ENCODE measurements at places on chromosomes 1 and 21.

DNA sequence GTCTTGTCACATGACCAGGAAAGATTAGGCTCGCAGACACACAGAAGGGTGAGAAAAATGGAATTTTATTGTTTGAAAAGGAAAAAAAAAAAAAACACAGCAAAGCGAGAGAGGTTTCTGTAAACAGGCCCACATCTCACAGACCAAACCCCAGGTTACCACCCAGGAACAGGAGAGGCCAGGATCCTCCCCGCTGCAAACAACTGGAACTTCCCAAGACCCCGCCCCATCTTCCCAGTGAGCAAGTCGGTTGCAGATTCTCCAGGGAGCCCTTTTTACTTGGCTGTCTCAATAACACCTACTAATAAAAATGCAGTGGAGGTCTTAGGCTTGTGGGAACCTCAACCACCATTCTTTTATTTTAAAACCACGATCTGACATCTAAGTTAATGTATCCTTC is 84.7 kb upstream of the ETS2 start:
- no peak for DNase-seq

DNA sequence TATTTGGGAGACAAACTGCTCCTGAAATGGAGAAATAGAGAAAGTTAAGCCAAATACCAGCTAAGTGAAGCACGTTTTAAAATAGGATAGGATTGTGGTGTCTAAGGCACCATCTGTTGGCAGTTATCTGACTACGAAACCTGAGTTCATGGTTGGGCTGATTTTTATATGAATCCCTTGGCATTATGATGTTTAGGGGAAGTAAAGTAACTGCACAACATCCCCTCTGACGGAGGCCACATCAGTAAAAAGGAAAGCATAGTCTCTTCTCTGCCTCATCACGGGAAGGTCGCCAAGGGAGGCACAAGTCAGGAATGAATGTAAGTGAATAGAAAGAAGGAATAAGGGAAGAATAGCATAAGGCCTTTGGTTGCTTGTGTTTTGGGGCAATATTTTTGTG is 128.0 kb downstream of the PRRX1 start:
- DNase-seq, result no peak

DNA sequence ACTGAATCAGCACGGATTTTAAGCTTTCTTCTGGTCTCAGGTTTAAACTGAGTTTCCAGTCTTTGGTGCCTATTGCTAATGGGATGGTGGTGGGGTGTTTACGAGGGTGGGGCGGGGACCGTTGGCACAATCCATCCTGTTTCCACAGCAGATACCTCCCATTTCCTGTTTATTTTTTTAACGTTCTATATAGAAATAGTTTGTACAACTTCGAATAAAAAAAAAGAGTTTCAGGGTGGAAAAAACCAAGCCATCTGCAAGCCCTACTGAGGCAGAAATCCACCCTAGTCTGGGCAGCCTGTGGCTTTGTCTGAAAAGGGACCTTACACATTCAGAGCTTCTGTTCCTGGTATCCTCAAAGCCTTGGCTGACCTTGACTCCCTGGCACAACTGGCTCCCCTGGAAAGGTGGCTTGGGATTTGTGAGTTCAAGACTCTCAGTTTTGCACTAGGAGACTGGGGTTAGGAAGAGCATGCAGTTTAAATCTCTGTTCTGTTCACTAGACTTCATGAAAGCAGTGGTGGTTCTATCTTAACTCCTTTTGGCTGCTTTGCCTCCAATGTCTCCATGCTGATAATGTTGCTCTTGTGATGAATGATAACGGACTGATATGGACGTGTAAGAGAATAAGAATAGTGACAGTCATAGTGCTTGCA is 46.7 kb downstream of the VANGL2 start:
- no peak for DNase-seq

GRCh38 chr1:161193561-161194235 is 5.2 kb downstream of the ADAMTS4 start:
- no peak for DNase-seq

DNA sequence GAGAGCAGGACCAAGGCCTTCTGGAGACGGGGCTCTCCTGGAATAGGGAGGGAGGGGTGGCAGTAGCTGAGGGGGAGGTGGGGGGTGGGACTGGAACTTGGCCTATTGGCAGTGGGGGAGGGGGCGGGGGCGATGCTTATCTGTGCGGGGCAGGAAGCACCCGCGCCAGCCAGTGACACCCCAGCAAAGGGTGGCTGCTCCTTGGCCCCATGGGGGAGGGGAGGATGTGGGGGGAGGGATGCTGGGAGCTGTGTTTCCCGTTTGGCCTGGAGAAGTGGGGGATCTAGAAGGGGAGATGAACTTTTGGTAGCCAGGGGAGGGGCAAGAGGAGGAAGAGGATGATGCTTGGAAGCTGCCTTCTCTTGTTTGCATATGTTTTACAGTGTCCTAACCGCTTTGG is 11.0 kb downstream of the ZBTB7B start:
- no peak for DNase-seq

- no peak for DNase-seq
These were observed 223.0 kb upstream of the NR5A2 start for GRCh38 chr1:199804526-199804925.

DNA sequence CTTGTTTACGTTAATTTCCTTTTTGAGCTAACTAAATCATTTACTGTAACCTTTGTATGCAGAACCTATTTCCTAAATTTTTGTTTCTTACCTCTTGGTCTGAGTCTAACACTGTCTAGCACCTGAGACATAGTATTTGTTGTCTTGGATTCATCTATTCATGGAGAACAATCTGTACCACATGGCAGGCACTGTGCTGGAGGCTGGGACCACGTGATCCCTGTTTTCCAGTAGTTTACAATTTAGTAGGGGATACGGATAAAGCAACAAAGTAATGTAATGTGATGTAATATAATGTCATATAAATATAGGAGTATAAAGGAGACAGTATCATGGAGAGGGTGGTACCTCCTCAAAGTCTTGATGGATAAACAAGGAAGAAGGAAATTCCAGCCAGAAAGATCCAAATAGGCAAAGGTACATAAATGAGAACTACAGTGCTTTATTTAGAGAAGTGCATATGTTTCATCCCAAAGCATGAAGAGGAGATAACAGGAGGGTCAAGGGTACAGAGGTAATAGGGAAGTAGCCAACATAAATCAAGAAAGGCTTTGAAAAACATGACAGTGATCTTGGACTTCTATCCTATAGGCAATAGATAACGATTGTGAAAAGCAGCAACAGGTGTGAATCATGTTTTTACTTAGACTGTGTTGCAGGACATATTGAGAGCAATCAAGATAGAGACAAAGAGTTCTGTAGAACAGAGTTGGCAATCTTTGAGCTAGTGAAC is 25.9 kb upstream of the CLCA4 start:
- DNase-seq, result no peak

DNA sequence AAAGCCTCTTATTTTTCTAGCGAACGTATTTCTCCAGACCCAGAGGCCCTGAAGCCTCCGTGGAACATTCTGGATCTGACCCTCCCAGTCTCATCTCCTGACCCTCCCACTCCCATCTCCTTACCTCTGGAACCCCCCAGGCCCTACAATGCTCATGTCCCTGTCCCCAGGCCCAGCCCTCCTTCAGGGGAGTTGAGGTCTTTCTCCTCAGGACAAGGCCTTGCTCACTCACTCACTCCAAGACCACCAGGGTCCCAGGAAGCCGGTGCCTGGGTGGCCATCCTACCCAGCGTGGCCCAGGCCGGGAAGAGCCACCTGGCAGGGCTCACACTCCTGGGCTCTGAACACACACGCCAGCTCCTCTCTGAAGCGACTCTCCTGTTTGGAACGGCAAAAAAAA is 68.7 kb downstream of the ALPL start:
- DNase-seq, result no peak

DNA sequence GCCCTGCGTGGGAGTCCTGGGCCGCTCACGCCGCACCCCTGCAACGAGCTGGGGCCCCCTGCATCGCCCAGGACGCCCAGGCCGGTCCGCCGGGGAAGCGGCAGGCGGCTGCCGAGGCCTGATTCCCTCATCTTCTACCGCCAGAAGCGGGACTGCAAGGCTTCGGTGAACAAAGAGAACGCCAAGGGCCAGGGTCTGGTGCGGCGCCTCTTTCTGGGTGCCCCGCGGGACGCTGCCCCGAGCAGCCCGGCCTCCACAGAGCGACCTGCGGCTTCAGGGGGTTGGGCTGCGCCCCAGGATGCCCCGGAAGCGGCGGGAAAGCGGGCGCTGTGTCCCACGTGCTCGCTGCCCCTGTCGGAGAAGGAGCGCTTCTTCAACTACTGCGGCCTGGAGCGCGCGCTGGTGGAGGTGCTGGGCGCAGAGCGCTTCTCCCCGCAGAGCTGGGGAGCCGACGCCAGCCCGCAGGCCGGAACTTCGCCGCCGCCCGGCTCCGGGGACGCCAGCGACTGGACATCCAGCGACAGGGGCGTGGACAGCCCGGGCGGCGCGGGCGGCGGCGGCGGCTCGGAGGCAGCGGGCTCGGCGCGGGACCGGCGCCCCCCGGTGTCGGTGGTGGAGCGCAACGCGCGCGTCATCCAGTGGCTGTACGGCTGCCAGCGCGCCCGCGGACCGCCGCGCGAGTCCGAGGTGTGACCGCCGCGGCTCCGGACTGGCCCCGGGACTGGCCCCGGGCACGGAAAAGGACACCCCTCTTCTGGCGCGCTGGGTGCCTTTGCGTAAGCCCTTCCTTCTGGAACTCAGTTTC is 2.7 kb downstream of the FAM110D start:
- no peak for DNase-seq

DNA sequence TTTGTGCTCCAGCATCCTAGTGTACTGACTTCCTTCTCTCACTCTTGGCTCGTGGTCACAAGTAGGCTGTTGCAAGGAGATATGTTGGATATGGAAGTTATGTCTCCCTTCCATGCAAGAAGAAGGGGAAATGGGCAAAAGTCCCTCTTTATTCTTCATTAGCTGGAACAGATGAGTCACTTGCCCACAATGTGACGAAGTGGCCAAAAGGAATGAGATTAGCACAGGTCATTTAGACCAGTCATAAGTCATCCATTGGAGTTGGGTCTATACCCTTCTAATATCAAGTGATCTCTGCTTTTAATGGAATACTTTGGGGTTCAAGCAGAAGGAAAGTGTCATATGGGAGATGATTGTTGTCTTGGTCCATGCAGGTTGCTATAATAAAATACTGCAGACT is 91.2 kb upstream of the NGF start:
- DNase-seq, result no peak

DNA sequence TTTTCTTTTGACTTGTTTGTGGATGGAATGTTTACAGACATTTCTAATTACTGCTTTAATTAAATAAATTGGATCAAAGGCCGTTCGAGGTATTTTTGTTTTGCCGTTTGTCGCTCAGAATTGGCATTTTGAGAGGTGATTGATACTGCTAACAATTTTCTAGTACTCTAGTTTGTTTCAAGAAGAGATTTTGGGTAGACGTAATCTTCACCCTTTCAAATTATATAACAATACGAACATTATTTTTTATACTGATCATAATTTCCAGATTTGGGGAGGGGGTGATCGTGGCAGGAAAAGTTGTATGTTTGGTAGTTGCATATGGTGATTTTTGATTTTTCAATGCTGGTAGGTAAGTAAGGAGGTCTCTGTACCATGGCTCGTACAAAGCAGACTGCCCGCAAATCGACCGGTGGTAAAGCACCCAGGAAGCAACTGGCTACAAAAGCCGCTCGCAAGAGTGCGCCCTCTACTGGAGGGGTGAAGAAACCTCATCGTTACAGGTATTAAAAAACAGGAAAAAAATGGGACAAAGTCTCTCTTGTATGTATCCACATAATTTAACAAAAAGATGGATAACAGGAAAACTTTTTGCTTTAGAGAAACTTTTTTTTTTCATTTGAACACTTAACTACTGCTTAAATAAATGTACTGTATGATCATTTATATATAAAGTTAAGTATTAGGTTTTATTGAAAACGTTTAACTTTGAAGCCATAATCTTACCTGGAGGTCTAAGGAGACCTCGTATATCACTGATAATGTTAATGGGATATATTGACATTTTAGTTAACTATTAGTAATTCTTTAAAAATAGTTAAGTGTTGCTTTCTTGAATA is 1.7 kb downstream of the H3-3A start:
- no peak for DNase-seq

DNA sequence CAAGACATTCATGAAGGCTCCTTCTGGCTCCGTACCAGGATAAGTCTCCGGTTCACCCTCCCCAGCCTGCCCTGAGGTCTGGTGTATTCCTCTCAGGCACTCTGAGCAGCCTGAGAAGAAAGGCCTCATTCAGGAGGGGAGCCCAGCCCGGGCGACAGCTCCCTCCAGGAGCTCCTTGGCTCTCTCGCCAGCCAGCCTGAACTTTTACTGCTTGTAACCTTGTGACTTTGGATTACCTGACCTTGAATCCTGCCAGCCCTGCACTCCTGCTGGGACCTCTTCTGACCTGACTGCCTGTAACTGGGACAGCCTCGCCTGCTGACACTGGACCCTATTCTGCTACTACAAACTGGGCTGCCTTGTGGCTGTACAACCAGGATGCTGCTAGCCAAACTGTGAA is 65.8 kb downstream of the CD34 start:
- no peak for DNase-seq

GRCh38 chr1:29925058-29925457 is 688.7 kb downstream of the PTPRU start:
- DNase-seq, result no peak

DNA sequence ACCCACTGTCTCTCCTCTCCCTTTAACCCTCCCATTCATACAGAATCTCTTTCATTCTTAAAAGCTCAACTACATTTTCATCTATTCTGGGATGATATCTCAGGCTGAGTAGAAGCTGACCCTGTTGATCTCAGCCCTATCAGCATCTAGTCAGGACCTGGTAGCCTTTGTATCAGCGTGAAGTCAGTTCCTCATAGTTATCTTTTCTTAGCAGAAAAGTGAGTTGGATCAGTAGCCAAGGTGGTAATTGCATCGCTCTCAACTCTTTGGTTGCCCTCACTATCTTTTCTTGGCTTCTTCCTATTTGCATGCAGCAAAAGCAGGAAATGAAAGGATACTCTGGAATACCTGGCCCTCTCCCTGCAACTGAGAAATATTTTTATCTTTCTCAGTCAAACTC is 13.6 kb upstream of the GOLT1A start:
- no peak for DNase-seq

Measured in NCI-H2081 treated with DMSO at 0.1 percent for 48 hours (cell line).